ENCODE measurements at places on chromosomes 7 and 10.

GRCh38 chr10:13291061-13291460, 8.8 kb downstream of the PHYH start:
- DNase-seq: no peak

DNA sequence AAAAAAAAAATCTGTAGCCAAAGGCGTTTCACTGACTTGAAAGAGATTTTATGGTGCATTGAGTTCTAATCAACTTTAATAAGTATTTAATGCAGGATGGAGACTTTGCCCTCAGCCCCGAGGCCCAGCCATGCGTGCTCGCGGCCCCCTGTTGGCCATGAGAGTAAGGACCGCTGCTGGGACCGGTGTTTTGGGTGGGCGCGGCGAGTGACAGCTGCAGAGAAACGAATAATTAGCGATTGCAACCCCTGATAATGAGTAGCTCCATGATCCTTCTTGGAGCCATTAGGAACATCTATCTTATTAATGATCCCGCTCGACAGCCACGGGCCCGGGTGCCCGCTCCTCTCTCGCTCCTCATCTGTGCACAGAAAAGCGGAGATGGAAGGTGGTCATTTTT, 347.4 kb downstream of the RPS24 start:
- DNase-seq: no peak

DNA sequence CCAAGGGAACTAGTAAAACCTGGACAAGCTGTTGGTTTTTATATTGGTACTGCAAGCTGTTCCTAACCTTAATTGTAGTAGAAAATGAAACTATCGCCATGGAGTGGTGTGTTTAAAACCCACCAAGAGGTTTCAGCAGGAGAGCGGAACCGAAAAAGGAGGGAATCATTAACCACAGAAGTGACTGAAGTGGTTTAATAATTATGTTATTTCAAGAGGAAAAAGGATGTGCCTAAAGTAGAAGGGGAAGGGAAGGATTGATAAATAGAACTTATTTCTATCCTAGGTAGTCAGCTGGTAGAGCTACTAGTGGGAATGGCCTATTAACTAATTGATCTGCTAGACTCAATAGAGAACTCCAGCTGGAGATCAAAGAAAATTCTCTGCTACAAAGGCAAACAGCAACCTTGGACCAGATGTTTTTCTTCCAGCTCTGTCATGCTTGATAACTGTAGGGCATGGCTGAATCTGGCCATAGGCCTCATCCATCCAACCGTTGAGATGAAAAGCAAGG, 91.8 kb downstream of the BAMBI start:
- no peak for DNase-seq

- DNase-seq: no peak
Observed at GRCh38 chr7:29396563-29396962, 167.1 kb upstream of the PRR15 start.

DNA sequence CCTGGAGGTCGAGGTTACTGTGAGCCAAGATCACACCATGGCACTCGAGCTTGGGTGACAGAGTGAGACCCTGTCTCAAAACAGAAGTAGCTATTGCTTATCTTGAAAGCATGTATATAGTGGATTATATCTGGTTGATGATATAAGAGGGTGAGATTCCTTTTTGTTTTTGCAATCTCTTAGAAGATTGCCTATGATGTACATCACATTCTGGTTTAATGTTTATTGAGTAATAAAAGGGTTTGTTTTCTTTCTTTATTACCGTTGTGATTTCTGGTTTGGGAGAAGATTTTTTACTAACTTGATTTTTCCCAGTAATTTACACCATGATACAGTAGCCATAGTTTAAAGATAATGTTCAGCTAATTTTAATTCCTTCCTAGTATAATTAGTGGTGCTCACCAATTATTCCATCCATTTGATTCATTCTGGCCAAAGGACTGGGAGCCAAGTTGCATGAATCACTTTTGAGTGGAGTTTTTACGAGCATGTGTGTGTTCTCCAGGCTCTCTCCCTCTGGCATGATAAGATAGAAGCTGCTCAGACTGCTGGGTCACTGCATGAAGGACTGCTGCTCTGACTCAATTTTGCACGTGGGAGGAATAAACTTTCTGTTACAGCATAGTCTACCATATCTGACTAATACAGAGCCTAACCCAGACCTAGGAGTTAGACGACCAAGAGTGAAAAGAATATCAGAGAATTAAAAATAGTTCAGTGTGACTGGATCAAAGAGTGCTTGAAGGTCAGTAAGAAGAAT, 13.5 kb upstream of the TSPAN13 start:
- DNase-seq: no peak

- no peak for DNase-seq
Observed at GRCh38 chr10:130141460-130141859, 5.3 kb downstream of the GLRX3 start.

DNA sequence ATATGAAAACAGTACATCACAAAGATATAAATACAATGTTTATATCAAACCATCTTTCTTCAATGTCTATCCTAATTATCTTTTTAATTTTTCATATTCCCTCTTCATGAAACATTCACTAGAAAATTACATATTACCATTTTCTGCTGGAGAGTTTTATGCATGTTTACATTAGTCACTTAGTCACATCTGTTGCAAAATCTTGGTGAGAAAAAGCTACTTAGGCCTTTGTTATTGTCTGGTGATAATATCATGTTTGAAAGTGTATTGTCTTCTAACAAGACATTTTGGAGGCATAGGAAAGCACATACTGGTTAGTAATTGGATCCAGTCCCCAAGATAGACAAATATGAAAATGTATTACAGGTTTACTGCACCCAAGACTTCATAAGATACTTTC, 163.6 kb downstream of the GNAI1 start:
- no peak for DNase-seq

DNA sequence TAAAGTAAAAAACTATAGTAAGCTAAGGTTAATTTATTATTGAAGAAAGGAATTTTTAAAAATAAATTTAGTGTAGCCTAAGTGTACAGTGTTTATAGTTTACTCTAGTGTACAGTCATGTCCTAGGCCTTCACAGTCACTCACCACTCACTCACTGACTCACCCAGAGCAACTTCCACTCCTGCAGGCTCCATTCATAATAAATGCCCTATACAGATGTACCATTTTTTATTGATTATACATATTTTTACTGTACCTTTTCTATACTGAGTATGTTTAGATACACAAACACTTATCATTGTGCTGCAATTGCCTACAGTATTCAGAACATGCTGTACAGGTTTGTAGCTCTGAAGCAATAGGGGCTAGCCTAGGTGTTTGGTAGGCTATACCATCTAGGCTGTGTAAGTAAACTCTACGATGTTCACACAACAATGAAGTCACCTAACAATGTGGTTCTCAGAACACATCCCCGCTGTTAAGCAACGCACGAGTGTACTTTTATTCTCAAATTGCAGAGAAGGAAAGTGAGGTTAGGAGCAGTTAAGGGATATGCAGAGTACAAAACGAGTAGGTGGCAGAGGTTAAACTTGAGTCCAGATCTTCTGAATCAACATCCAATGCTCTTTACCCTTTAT, 38.9 kb upstream of the PLCE1 start:
- no peak for DNase-seq

DNA sequence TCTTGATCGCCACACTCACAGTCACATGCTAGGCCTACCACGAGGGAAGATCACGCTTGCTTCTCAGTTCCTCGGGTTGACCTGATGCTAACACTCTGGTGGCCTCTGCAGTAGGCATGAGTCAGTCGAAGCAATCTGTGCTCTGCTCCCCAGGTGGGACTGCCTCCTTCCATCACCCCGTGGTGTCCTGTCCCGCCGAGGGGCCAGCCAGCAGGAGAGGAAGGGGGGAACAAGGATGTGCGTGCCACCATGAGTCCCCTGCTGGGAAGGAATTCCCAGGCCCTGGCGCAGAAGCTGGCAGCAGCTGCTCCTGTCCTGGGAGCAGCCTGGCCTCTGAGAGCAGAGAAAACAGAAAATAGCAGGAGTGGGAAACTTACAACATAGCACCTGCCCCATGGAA, 695.0 kb upstream of the NRP1 start:
- no peak for DNase-seq
